ENCODE measurements at places on chromosomes 3 and 15.

DNA sequence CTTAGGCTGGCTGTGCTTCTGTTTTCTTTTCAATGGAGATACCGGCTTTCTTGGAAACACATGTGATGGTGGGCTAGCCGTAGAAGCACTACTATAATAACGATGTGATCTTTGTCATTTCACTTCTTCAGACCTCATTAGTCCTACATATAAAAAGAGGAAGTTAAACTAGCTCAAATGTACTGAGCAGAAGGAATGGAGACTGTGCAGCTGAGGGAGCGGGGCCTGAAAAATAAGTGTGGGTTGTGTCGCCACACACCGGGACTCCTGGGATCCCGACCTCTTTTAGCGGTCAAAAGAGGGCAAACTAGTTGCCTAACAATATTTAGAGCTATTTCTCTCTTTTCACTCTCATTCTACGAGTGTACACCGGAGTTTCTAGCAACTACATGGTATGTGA is 1.0 kb upstream of the RNF7 start:
- DNase-seq = no peak

DNA sequence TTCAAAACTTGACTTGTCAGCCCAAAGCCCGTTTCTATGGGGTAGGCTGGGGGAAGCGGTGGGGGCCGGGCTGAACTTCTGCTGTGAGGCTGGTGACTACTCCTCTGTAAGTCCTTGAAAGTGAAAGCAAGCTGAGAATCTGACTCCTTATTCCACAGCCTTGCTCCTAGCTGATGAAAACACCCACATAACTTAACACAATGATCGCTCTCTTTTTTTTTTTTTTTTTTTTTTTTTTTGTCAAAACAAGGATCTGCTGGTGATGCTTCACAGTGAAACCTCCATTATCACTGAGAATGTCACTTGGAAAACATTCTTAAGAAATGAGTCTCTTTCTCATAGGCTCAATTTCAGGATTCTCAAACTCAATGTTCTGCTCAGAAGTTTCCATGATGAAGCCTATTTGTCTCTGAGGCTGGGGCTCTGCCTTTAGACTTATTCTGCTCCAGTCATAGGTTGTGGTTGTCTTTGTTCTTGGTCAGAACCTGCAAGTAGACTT is 31.4 kb upstream of the TKT start:
- DNase-seq = no peak

GRCh38 chr3:161737171-161737570 is 240.6 kb downstream of the OTOL1 start:
- DNase-seq = no peak

DNA sequence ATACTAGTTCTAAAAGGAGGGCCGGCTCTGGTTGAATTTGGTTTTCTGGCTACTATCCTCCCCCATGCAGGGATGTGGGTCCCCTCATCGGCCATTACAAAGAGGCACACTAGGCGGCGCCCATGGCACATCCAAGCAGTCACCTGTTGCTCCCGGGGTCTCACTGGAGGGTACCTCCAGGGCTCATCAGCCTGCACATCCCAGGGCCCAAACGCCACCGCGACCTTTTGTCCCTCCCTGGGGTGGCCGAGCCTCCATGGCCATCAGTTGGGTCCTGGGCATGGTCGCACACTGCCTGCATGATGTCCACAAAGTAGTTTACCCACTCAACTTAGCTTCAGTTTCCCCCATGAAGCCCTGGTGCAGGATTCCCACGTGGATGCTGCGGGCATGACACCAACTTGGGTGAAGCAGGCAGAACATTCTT is 28.3 kb downstream of the IDH3A start:
- DNase-seq = no peak

GRCh38 chr3:76724075-76724474 is 315.8 kb upstream of the ROBO2 start:
- DNase-seq = no peak

DNA sequence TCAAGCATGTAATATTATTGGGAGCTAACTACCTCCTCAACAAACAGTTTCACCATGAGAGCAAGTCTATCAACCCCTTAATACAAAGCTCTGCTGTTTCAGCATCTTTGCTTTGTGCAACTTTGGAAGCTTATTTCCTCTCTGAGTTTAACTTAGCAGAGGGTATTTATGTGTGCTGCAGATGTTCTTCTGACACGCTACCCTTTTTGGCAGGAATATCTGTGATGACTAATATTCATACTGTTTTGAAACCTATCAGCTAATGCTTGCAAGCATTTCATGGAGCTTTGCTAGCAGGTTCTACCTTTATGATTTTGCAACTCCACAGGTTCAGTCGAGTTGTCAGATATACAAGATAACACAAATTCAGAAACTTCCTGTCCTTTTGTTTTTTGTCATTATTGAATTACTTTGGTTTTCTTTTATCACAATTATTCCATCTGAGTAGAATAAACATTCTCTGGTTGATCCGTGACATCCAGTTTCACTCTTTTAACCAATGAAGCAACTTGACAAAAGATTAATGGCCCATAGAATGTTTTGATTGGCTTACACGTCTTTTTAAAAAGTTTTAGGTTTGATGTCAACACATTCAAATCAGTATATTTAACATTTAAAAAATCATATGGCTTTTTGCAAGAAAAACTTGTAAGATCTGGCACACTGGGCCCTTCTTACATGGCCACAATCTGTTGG is 1.7 kb upstream of the SLC9A9 start:
- DNase-seq = no peak

Measured in cortex of kidney (tissue), 1 donor.